ENCODE measurements at places on chromosomes 3 and 15.

DNA sequence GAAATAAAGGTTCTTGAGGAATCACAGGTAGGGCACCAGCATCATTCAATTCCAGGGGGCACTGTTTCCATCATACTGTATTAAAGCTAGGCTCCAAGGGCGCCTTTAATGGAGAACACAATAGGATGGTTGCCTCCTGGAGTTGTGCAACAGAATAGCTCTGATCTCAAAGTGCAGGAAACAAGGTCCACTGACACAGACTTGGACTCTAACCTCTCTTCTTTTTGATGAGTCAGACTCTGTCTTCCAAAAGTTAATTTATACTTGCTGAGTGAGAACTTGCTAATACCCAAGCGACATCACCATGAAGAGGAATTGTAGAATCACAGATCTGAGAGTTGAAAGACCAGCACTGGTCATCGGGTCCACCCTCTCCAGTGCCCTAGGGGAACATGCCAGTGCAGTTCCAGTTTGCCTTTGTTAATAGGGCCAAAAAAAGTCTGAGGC lies 94.4 kb upstream of the PHLDB2 start:
- no peak for DNase-seq

- DNase-seq: peak; percentile 10
These were observed 2.5 kb downstream of the PFN2 start for GRCh38 chr3:149968216-149968615.

- peak; percentile 32 for DNase-seq
These were observed 22.7 kb upstream of the CTNNB1 start for GRCh38 chr3:41176596-41176995.

DNA sequence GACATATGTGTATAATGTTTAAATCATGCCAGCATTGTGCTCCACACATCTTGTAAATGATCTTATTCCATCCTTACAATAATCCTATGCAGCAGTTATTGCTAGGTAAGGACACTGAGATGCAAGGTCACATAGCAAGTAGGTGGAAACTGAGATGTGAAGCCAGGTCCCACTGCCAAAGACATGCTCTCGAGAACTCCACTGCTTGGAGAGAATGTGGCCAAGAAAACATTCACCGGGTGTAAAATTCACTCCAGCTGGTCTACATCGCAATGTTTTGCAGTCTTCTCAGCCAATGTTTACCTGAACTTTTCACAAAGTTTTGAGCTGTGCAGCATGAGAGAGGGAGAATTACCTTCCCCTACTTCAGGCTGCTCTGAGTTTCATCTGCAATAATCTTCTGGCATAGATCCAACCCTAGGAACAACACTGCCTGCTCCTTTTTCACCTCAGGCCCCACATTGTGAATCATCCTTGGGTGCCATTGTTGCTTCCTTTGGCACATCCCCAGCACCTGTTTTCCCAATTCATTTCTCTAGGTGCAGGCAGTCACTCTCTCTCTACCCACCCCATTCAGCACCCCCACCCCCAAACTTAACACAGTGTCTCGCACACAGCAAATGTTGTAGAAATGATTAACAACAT lies 53.5 kb upstream of the PRTG start:
- DNase-seq: no peak

DNA sequence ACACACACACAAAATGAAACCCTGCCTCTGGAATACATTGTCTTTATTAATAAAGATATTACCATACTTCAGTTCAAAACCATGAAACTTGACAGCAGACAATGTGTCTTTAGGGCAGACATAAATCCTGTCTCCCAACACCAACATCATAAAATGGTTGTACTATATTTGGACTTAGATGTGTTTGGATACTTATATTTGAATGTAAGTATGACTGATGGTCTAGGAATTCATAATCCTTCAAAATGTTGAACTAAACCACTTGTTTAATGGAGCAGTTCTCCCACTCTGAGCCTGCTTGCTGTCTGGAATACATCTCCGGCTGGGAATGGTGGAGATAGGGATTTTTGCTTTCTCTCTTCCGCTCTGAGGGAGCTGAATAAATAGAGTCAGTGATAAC lies 10.6 kb downstream of the FBN1 start:
- no peak for DNase-seq

- DNase-seq: peak; percentile 9
These were observed 430.3 kb downstream of the NTRK3 start for GRCh38 chr15:87826119-87826747.

DNA sequence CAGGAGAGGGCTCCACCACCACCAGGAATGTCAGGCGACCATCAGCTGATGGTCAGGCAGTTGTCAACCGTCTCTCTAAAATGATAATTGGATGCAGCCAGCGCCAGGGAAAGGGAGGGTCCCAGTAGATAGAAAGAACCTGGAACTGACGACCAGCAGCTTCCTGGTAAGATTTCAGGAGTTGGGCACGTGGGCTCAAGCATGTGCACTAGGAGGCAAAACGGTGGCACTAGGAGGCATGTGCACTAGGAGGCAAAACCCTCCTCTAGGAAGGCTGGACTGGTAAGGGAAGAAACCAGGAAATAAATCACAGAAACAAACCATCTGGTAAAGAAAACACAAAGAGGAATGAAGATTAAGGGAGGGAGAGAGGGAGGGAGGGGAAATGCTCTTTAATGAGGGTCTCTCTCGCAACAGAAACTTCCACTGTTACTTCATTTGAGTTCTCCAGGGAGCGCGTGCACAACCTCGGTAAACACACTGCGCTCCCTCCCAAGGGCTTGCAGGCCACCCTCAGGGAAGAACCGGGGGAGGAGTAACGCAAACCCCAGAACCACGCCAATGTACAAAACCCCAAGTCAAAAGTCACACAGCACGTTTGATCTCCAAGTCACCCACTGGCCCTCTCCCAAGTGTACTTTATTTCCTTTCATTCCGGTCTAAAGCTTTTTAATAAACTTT lies 116.7 kb downstream of the XXYLT1 start:
- peak; percentile 45 for DNase-seq

- no peak for DNase-seq
These were observed 26.0 kb upstream of the BOC start for GRCh38 chr3:113185194-113185835.

DNA sequence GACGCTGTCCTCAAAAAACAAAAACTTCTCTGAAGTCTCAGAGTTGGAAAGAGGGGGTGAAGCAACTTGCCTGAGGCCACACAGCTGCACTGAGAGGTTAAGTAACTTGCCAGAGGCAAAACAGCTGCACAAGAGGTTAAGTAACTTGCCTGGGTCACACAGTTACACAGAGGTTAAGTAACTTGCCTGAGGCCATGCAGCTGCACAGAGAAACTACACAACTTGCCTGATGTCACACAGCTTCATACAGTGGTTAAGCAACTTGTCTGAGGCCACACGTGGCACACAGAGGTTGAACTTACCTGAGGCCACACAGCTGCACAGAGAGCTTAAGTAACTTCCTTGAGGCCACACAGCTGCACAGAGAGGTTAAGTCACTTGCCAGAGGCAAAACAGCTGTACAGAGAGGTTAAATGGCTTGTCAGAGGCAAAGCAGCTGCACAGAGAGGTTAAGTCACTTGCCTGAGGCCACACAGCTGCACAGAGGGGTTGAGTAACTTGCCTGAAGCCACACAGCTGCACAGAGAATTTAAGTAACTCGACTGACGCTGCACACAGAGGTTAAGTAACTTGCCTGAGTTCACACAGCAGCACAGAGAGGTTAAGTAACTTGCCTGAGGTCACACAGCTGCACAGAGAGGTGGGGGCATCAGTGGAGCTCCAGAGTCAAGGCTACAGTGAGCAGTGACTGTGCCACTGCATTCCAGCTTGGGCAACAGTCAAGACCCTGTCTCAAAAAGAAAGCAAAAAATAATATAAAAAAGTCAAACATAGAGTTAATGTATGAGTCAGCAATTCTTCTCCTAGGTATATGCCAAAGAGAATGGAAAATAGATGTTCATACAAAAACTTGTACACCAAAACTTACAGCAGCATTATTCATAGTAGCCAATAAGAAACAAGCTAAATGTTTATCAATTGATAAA lies 12.0 kb upstream of the ACAD9 start:
- no peak for DNase-seq

DNA sequence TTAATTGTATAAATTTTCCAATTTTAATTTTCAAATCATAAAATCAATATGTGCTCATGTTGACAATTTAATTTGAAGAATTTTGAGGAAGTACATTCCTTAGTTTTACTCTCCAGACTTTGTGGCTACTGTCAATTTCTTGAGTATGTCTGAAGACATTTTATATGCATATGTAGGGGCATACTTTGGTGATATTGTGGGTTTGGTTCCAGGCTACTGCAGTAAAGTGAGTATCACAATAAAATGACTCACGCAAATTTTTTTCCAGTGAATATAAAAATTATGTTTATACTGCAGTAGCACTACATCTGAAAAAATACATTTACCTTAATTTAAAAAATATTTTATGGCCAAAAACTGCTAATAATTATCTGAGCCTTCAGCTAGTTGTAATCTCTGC lies 123.2 kb upstream of the PLCL2 start:
- DNase-seq: no peak

Measured in muscle of leg (tissue), 16 donors.